ENCODE measurements at places on chromosomes 12 and 14.
A peak's percentile ranks its signal among the peaks of the same experiment; 100 is the strongest.

DNA sequence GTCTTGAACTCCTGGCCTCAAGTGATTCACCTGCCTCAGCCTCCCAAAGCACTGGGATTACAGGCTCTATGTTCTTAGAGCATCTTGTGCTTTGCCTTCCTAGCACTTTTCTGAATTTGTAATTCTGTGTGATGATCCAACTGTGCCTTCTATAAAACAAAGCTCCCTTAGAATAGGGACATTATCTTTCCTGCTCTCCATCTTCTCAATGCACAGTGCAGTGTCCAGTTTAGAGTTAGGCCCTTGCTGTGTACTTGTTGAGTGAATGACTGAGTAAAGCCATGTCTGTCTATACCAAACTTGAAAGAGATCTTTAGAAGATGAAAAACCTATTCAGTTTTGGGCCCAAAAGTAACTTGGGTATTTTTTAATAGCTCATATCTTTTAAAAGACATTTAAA lies 5.2 kb downstream of the WDR20 start:
- no peak for DNase-seq

DNA sequence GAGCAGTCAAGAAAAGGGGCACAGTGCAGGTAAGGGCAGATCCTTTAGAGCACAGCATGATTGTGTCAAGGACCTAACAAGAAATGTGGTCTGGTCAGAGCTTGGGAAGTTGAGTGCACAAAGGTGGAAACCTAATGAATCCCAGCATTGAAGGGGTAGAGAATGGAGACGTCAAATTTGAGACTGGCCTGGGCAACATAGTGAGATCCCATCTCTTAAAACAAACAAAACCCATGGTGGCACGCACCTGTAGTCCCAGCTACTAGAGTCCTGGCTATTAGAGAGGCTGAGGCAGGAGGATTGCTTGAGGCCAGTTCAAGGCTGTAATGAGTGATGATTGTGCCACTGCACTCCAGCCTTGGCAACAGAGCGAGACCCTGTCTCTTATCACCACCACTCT lies 37.0 kb upstream of the CCDC88C start:
- no peak for DNase-seq

DNA sequence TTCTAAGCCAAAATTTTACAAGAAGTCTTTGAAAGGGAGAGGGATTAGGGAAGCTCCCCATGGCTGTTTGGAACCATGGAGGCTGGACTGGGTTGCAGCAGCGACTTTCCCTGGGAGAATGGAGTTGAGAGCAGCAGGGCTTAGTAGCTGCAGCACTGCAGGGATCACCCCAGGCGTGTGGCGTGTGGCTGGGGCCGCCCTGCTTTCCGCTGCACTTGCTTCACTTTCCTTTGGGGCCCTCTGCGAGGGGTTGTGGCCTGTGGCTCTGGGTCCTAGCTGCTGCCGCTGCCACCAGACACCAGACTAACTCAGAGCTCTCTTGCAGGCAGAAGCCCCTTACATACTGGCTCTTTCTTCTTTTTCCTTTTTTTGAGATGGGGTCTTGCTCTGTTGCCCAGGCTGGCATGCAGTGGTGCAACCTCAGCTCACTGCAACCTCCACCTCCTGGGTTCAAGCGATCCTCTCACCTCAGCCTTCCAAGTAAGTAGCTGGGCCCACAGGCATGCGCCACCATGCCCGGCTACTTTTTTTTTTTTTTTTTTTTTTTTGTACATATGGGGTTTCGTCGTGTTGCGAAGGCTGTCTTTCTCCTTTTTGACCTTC lies 25.4 kb downstream of the CCDC62 start:
- DNase-seq: no peak

DNA sequence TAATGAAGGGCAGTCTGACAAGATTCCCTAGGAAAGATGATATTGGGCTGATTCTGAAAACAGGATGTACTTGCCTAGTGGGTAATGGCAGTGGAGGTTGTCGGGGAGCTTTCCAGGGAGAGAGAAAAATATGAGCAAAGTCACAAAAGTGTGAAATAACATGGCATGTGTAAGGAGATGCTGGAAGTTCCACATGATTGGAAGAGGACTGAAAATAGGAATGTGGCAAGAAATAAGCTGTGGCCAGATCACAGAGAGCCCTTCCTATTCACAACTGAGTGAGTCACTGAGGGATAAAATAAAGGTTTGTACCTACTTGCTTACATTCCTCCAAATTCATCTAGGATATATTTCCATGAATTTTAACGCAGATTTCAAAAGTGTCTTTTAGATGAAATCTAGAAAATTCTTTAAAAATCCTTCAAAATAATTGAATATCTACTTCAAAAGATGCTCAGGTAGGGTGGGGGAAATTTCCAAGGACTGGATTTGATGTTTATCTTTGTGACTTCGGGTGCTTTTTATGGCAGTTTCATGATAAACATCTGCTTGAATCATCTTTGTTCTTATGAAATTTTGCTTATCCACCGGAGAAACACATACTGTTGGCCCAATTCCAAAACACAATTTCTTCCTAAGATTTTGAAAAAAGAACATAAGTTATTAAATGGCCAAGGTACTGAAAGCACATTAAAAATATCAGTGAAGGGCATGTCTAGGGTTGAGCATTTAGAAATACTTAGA lies 36.3 kb upstream of the SLC2A13 start:
- DNase-seq: no peak

DNA sequence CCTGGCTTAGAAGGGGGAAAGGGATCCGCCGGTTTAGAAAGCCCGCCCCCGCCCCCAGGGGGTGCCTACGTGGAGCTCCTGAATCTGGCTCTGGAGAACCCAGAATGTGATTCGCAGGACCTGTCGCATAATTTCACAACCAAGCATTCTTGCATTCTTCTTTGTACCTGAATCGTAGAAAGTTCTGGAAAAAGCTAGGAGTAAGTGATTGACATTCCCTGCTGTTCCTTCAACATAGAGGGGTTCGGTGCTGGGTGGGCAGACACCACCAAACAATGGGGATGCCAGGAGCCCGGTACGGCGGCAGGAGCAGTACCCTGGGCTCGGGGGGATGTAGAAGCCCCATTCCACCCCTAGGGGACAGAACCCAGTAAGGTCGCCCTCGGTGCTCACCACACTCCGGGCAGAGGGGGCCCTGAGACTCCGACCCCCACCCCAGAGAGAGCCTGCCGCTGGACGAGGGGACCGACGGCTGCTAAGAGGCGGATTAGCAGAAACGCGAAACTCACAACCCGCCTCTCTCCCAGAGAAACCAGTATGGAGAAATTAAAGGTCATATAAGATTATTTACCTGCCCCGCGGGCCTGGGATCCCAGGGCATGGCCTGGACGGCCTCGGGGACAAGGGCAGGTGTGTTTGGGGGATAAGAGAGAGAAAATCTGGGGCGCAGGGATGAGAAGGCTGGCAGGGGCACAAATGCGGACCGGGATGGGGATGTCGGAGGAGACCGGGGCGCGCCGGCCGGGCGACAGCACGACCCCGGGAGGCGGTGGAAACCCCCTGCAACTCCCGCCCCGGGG lies 520 bp downstream of the CSRP2 start:
- DNase-seq: peak; percentile 39

DNA sequence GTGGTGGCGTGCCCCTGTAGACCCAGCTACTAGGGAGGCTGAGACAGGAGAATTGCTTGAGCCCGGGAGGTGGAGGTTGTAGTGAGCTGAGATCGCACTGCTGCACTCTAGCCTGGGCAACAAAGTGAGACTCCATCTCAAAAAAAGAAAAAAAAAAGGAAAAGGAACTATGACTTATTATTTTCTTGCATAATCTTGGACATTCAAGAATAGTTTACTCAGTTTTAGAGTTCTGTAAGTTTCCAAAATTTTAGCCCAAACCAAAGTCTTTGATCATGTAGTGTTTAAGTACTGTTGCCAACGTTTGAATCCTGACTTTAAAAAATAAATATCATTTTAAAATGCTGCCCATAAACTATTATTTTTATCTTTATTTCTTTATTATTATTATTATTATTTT lies 6.2 kb downstream of the PSMA6 start:
- DNase-seq: no peak

DNA sequence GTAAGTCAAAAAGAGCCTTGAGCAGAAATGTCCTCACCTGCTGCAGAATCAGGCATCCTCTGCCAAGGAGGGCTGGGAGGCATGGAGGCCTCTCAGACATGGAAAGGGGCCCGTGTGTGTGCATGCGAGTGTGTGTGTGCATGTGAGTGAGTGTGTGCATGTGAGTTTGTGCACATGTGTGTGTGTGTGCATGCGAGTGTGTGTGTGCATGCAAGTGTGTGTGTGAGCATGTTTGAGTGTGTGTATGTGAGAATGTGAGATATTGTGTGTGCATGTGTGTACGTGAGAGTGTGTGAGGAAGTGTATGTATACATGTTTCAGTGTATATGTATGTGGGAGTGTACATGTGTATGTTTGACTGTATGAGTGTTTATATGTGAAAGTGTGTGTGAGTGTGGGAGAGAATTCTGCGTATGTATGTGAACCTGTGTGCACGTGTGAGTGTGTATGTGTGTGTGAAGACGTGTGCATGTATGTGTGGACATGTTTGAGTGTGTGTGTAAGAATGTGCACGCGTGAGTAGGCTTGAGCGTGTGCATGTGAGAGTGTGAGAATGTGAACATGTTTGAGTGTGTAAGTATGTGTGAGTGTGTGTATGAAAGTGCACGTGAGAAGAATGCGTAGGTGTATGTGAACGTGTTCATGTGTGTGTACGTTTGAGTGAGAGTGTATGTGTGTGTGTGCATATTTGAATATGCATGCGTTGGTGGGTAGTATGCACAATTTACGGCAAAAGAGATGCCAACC lies 90.8 kb downstream of the TBX5 start:
- no peak for DNase-seq

DNA sequence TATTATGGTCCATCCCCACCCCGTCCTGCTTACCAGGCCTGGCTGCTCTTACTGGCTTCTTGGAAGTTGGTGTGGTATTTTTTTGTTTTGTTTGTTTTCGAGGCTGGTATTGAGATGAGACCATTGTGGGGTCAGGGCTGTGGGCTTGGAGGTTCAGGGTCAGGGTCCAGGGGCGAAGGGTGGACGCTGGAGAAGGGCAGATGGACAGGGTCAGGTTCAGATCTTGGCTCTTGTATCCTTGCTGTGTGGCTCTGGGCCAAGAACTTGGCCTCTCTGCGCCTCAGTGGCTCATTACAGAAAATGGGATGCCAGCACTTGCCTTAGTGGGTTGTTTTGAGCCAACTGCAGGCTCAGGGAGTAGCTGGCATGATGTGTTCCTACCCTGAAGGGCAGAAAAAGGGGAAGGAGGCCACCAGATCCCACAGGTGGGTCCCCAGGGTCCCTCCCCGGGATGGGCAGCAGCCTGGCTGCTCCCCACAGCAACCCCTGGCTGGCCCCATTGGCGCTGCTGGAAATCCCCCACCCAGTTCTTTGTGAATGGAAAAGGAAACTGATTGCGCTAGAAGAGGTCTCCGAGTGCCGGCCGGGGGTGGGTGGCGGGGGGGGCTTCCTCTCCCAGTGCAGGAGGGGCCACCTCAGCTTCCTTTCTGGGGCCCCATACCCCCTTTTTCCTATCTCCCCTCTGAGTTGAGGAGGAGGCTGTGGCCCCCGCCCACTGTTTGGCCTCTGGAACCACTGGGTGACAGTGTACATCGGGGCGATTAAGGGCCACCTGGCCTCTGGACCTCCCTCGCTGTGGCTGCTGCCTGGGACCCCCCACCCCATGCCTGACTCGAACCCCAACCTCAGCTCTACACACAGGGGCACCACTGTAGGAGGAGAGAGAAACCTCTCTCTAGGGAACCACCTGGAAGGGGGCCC lies 25.0 kb downstream of the SH2B3 start:
- DNase-seq: no peak

GRCh38 chr14:105760691-105761344 lies 234.4 kb downstream of the TMEM121 start:
- no peak for DNase-seq

DNA sequence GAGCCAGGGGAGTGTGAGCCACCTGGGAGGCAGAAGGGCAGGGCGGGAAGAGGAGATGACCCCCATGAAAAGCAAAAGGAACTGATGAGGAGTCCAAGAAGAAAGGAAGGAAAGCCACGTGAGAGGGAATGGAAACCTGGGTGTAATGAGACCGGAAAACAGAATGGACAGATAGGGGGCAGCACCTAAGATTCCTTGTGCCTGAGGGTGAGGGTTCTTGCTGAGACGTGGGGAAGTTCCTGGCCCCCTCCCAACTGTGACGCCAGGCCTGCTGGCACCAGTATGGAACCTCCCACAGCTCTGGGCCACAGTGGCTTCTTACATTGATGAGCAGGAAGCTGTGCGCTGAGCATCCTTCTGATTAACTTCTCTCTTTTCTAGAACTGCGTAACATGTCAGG lies 30.8 kb downstream of the TTC7B start:
- DNase-seq: no peak

- DNase-seq: no peak
Observed at GRCh38 chr12:81440001-81440400, 319.1 kb downstream of the PPFIA2 start.

- peak; percentile 38 for DNase-seq
Observed at GRCh38 chr12:109736552-109737108, 23.0 kb downstream of the FAM222A start.

- no peak for DNase-seq
Observed at GRCh38 chr12:71567537-71567936, 96.1 kb downstream of the ZFC3H1 start.

DNA sequence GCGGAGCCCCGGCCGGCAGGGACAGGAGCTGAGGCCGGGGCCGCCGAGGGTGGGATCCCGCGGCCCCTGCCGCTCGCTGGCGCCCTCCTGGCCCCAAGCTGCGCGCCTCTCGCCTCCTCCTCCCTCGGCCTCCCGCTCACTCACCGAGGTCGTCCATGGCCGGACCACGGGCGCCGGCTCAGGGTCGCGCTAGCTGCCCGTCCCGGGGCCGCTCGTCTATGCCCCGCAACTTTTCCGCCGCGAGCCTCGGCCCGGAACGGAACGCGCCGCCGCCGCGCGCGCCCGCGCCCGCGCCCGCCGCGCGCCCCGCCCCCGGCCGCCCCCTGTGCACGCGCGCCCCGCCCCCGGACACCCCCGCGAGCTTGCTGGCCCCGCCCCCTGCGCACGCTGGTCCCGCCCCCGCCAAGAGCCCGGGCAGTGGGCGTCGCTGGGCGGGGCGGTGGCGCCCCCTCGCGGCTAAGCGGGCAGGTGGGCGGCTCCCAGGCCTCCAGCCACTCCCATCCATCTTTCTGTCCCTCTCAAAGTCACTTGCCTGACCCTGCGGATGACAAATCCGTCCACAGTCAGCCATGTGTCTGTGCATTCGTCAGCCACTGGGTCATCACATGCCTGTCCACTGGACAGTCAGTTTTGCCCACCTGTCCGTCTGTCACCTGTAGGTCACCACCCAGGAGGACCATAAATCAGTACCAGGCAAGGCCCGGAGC lies at the start of gene PXN:
PXN (minus strand) TSS at position 258 of the 707 bp plus-strand sequence; CDS start at position 157, 101 bp downstream.
- peak; percentile 49 for DNase-seq

- DNase-seq: no peak
Observed at GRCh38 chr12:121610239-121611149, 15.8 kb upstream of the ORAI1 start.

DNA sequence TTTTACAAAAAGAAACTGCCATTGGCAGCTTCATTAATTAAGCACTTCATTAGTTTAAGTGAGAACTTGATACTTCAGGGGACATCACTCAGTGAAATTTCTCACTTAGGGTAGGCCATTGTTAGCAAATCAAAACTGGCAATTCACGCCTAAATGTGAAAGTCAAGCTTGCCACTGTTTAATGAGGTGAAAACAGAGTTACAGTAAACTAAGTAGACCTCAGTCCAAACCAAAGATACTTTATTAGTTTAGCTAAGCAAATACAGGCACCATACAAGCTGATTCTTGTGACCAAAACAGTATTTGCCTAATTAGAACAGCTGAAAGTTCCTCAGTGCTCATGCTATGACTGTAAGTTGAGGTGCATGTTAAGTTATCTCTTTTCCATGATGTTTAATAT lies 176.5 kb upstream of the CPNE8 start:
- DNase-seq: no peak

GRCh38 chr14:90903101-90903500 lies 86.9 kb upstream of the TTC7B start:
- peak; percentile 86 for DNase-seq
